Myocyte (in vitro differentiated cells): ENCODE measurements at places on chromosomes 11 and 22. TPM values are rescaled to one million over a fixed set of nuclear protein-coding genes. Genes with fewer than 3 reads are reported as not detected.

- DNase-seq, result no peak
Measured at GRCh38 chr22:37419969-37420685, 7.2 kb downstream of the ELFN2 start.

PIWIL4 gene
- total RNA-seq, result 0.72 and 0.73 TPM in 2 replicates

DNA sequence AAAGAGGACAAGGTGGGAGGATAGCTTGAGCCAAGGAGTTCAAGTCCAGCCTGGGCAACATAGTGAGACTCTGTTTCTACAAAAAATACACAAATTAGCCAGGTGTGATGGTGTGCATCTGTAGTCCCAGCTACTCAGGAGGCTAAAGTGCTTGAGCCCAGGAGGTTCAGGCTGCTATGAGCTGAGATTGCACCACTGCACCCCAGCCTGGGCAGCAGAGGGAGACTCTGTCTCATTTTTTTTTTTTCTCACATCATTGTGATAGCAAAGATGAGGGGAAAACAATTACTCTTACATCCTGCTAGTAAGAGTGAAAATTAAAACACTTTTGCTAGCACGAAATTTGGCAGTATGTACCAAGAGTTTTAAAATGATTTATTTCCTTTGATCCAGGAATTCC lies 463.7 kb downstream of the TMEM135 start:
- no peak for DNase-seq

DNA sequence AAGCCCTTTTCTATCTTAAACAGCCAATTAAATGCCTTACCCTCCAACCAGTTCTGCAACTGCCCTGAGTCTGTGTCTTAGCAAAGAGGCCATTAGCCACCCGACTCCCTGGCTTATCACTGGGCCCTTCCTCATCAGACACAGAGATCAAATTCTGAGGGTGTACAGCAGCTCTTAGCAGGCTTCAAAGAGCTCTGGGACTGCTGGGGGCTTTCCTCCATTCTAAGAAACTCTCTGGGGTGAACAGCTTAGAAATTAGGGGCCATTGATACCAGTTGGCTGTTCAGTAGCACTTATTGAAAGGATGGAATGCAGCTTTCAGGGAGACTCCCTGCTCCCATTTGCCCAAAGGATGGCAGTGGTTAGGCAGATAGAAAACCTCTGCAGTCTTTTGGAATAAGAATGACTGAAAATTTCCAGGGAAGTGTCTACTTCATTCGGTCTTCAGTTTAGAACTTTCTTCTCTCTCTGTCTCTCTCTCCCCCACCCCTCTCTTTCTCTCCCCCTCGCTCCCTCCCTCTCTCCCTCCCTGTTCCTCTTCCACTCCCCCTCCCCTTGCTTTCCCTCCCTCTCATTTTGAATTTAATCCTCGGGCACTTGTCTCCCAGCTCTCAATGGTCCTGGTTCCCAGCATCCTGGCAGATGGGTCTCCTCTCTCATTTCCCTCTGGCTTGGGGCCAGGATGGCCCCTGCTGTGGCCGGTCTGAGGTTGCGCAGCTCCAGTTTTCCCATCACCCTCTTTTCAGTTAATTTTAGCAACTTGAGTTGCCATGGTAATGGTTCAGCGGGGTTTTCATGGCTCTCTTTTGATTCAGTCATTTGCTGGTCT lies 76.4 kb downstream of the COMMD9 start:
- DNase-seq, result no peak

GRCh38 chr11:19076744-19077589 lies 16.4 kb upstream of the MRGPRX2 start:
- peak; percentile 73 for DNase-seq

DNA sequence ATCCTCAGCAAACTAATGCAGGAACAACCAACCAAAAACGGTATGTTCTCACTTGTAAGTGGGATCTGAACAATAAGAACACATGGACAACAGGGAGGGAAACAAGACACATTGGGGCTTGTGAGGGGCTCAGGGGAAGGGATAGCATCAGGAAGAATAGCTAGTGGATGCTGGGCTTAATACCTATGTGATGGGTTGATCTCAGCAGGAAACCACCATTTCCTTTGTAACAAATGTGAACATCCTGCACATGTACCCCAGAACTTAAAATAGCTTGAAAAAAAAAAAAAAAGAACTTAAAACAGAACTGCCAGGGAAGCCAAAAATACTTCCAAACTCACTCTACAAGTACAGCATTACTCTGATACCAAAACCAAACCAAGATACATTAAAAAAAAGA lies 33.8 kb downstream of the CASP4 start:
- no peak for DNase-seq

GRCh38 chr22:26985931-26986782 lies 328.8 kb downstream of the MIAT start:
- DNase-seq, result no peak

GRCh38 chr11:121814962-121815361 lies 301.1 kb downstream of the BLID start:
- DNase-seq, result no peak

GRCh38 chr11:79076526-79077115 lies 364.2 kb downstream of the TENM4 start:
- peak; percentile 8 for DNase-seq
